Pancreas (tissue), 10 donors: ENCODE measurements at places on chromosomes 2 and 18. TPM values are rescaled to one million over a fixed set of nuclear protein-coding genes. Genes with fewer than 3 reads are reported as not detected.

DQX1 gene
- total RNA-seq = not detected

BCL2 gene
- total RNA-seq = 5.3 TPM

IL37 gene
- not detected for total RNA-seq

GPR45 gene
- total RNA-seq = not detected

SATB2 gene
- total RNA-seq = 3.8 TPM

DNA sequence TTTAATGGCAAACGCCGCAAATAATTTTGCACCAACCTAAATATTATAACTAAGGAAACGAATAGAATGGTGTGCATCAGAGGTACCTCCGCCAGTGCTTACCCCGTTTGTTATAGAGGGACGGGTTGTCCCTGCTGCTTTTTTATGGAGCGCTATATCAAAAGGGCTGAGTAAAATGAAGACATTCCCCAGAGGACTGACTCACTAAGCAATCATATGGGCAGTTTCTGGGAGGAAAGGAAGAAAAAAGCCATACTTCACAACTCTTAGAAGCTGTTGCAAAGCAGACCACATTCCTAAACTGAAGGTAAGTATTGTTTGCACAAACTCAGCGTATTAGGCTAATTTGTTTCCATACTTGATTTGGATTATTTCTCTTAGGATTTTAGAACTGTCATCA lies 12.9 kb downstream of the ID2 start:
- DNase-seq = no peak
